Stimulated activated CD4-positive, alpha-beta T cell treated with anti-CD3 and anti-CD28 coated beads, Interleukin-4, amount 100 ng/mL, for 4 hours (primary cell): ENCODE measurements at places on chromosomes 5 and 9.

DNA sequence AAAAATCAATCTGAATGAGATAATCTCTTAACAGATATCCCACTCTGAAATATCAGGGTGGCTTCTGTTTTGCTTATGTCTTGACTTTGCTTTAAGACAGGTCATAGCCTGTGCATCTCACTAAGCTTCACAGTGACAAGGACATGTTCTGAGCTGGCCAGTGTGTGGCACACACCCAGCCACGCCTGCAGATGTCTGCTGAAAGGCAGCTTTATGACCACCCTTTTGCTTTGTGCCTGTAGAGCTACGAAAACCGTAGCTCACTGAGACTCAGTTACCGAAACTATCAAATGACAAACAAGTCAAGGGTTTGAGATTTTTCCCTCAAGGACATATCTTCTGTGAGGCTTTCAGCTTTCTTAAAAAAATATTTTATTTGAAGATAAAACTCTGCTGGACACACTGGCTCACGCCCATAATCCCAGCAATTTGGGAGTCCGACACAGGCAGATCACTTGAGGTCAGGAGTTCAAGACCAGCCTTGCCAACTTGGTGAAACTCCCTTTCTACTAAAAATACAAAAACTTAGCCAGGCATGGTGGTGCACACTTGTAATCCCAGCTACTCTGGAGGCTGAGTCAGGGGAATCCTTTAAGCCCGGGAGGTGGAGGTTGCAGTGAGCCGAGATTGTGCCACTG is 233.2 kb downstream of the SPATA31A1 start:
- DNase-seq: no peak

GRCh38 chr9:108889649-108890067 is 27.6 kb downstream of the ACTL7A start:
- DNase-seq: no peak

GRCh38 chr9:331197-331596 is 116.5 kb downstream of the DOCK8 start:
- DNase-seq: no peak

GRCh38 chr9:137853392-137853995 is 24.1 kb upstream of the CACNA1B start:
- no peak for DNase-seq

DNA sequence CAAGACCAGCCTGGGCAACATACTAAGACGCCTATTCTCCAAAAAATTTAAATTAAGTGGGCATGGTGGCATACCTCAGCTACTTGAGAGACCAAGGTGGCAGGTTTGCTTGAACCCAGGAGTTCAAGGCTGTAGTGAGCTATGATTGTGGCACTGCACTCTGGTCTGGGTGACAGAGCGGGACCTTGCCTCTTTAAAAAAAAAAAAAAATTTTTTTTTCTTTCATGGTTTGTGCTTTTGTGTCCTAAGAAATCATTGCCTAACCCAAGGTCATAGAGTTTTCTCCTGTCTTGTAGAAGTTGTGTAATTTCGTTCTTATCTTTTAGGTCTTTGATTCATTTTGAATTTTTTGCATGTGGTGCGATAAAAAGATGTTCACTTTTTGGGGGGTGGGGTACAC is 12.3 kb downstream of the GPBP1 start:
- no peak for DNase-seq

DNA sequence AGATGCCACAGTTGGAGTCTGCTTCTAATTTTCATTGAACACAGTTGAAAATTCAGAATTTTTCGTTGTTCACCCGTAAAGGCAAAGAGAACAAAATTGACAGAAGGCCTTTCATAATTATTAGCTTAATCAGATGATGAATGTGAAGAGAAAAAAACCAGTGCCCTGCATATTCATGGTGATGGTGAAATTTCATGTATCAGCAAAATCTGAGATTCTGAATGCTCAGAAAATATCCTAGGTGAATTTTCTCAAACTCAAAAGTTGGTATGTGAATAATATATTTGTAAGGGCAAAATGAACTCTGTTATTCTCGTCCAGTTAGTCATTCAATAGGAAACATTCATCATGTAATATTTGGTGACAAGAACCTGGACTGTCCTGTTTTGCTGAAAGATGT is 135.9 kb upstream of the DHFR start:
- no peak for DNase-seq

GRCh38 chr9:135908093-135908753 is 877 bp upstream of the CAMSAP1 start:
- no peak for DNase-seq

DNA sequence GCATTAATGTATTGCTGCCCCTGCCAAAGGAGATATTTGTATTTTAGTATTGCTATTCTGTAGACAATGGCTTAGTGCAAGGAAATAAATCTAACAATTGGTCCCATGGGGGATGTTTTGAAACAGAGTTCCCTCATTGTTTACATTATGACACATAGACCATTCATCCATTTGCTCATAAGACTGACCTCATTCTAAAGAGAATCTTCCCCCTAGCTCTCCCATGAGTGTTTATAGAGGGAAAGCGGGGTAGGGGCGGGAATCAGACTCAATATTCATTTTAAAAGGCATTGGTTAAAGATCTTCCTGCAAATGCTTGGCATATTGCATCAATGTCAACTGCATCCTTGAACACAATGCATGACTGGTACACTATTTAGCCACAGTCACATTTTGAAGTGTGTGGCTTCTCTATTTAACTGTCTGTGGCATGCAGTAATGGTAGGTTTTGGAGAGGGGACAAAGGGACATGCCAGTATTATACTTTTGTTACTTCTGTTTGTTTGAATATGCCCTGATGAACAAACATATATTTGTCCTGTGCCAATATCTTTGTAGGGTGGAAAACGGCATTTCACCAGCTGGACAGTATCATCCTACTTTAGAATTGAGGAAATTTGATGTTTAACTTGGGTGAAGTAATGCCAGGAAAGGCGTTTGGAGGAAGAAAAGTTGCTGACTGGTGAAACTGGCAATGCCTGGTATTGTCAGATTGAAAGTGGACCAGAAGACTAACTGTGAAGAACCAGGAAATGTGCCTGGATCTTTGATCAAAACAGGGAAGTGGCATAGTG is 84.1 kb upstream of the MEGF10 start:
- no peak for DNase-seq
